Stimulated activated CD4-positive, alpha-beta T cell treated with anti-CD3 and anti-CD28 coated beads, Interleukin-4, amount 100 ng/mL, for 48 hours (primary cell): ENCODE measurements at places on chromosomes 4 and X.

DNA sequence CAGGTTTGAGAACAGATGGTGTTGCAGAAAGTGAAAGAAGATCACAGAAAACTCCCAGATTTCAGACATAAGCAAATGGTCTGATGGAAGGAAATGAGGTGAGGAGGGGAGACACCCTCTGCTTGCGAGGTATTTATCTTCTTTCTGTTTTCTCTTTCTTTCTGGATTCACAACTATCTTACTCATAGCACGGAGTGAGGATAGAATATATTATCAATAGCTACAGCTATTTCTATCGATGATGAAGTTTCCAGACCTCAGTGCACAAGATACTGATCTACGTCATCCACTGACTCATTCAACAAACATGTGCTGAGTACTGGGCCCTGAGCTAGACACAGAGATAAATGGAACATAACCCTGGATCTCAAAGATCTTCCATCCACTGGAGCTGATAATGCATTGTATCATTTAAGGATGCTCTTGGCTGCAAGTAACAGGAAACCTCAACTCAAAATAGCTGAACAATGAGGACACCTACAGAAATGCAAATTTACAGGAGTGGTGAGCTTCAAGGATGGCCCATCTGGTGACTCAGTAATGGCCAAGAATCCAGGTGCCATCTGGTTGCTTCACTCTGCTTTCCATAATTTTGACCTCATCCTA, 21.2 kb downstream of the SLC2A9 start:
- DNase-seq: no peak

DNA sequence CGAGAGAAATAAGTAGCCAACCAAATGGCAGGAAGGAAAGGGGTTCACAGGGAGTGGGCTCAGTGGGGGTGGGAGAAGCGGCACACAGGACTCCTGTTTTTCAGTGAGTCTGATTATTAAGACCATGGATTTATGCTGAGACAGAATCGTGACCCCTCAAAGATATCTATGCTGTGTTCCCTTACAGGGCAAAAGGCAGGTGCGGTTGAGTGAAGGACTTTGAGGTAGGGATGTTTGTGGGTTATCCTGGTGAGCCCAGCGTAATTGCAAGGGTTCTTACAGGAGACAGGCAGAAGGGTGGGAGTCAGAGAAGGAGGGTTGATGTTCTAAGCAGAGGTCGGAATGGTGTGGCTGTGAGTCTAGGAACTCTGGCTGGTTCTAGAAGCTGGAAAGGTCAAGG, 73.0 kb downstream of the EVC start:
- DNase-seq: no peak

DNA sequence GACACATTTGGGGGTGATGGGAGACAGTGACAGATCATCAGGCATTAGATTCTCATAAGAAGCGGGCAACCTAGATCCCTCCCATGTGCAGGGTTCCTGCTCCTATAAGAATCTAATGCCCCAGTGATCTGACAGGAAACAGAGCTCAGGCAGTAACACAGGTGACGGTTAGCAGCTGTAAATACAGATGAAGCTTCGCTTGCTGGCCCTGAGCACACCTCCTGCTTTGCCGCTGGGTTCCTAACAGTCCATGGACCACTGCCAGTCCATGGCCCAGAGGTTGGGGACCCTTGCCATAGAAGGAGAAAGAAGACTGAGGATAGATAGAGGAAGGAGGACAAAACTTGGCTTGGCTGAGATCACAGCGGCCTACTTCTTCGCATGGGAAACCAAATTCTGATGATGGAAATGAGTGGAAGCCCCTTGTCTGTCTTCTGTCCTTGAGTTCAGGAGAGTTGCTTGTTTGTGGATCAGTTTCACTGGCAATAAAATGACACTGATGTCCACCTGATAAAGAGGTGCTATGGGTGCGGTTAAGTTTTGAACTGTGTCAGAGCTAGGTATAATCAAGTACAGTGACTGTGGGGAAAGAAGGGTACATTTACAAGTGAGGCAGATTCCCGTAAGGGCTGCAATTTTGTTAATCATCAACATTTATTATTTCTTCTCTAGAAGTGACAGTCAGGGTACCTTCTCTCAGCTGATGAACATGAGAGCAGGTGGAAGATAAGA, 1.7 kb upstream of the TIFA start:
- no peak for DNase-seq

- no peak for DNase-seq
Measured at GRCh38 chr4:168900080-168900479, 110.0 kb downstream of the CBR4 start.

DNA sequence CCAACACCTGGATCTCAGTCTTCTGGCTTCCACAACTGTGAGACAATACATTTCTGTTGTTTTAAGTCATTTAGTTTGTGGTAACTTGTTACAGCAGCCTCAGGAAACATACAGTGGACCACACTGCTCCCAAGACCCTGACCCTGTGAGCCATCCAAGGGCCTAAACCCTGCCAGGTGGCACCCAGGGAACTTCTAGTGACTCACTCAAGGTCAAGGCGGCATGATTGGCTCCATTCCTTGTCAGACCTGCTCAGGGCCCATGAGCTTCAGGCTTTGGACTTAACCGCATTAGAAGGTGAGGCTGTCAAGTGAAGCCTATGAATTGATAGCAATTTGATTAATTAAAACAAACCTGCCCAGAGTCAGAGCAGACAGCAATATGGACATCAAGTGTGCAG, 165.7 kb upstream of the MAMLD1 start:
- no peak for DNase-seq

- DNase-seq: no peak
Measured at GRCh38 chrX:37975421-37975820, 30.9 kb upstream of the SYTL5 start.

- peak; percentile 45 for DNase-seq
Measured at GRCh38 chrX:107676559-107677378, 48.5 kb downstream of the PRPS1 start.

DNA sequence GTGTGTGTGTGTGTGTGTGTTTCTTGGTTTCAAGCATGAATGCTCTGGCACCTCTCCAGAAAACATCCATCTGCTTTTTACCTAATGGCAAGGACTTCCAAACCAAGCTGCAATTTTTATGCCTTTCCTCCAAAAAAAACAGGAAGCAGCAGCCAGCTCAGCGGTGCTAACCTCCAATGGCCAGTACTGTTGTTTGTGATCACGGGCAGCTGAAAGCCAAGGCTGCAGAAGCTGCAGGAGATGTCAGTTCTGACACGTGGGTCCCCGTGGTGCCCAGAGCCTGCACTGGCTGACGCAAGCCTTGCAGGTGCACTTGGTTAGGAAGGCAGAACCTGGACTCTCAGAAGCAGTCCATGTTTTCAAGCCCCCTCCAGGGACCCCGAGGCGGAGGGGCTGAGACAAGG, 313.6 kb upstream of the DDX53 start:
- no peak for DNase-seq

- no peak for DNase-seq
Measured at GRCh38 chr4:53962516-53963225, 101.7 kb downstream of the CHIC2 start.

GRCh38 chr4:6986072-6986780, 56.9 kb upstream of the TADA2B start:
- DNase-seq: no peak

DNA sequence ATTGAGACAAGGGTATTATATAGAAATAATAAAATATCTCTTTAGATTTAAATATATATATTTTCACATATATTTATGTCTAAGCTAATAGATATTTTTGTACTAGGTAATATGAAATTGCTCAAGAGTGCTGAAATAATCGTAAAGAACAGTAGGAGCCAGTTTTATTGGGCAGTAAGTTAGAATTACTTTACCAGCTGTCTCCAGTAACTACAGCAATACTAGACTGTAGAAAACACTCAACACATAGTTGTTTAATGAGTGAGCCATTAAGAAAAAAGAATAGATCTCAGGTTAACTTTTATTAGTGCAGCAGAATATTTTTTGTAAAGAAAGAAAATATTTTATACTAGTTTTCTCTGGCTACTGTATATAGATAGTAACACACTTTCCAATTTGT, 715.2 kb downstream of the TRIML1 start:
- no peak for DNase-seq

DNA sequence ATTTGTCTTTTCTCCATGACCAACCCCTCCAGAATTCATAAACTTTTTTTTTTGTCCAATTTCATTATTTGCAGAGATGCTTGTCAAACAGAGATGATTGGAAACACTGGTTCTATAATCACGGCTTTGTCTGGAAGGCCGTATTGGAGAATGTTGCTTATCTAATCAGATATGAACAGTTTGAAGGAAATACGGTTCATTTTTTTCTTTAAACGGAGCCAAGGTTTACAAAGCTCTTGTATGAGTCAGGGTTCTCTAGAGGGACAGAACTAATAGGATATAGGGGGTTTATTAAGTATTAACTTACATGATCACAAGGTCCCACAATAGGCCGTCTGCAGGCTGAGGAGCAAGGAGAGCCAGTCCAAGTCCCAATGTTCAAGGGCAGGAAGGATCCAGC, 1415.8 kb downstream of the C4orf33 start:
- DNase-seq: no peak

GRCh38 chr4:38318737-38319455, 345.1 kb upstream of the KLF3 start:
- peak; percentile 69 for DNase-seq

DNA sequence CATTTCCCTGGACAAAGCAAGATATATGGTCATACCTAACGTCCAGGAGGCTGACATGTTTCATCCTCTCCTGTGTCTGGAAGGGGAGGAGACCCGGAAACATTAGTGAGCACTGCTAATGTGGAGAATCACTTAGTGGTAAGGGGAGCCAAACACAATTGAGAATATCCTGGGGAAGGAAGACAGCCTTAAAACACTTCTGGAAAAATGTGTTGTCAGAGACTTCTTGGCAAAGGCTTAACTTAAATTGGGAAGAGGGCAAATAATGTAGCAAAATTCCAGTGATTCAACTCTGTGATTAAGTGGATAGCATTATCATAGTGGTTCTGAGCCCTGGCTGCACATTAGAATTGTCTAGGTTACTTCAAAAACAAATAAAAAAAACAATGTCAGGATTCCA, 39.5 kb downstream of the SPARCL1 start:
- no peak for DNase-seq

- no peak for DNase-seq
Measured at GRCh38 chr4:80015407-80016189, 57.4 kb downstream of the ANTXR2 start.

DNA sequence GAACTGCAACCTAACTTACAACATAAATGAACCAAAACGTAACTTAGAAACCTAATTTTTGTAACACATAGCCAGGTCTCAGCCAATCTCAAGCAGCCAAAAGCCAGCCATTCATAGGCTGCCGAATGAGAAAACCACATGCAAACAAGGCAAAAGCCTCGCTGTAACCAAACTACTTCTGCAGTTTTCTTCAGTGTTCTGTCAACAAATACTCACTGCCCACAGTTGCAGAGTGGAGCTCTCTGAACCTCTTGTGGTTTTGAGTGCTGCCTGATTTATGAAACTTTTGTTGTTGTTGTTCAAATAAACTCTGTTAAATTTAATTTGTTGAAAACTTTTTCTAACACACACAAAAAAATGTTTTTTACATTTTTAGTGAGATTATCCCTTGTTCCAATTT, 251.2 kb downstream of the PAPSS1 start:
- no peak for DNase-seq

- DNase-seq: no peak
Measured at GRCh38 chr4:186806679-186807421, 83.2 kb upstream of the FAT1 start.

GRCh38 chr4:11839889-11840288, 411.2 kb upstream of the HS3ST1 start:
- no peak for DNase-seq
